ENCODE measurements at places on chromosomes 2 and 18. TPM values are rescaled to one million over a fixed set of nuclear protein-coding genes. Genes with fewer than 3 reads are reported as not detected.

The ERICH2 gene
- not detected for total RNA-seq

The CPO gene
- not detected for total RNA-seq

The EVX2 gene
- total RNA-seq = not detected

The OBSL1 gene
- total RNA-seq = 53.2 TPM

The HOXD10 gene
- total RNA-seq = 6.8 TPM

The RFX8 gene
- not detected for total RNA-seq

The CAPN13 gene
- not detected for total RNA-seq

The ALK gene
- total RNA-seq = not detected

The ADD2 gene
- 0.59 TPM for total RNA-seq

The SUPT7L gene
- total RNA-seq = 11.8 TPM

The TOGARAM2 gene
- total RNA-seq = not detected

The SERPINB7 gene
- not detected for total RNA-seq

The ACADL gene
- total RNA-seq = 0.26 TPM

The PRKAG3 gene
- not detected for total RNA-seq

The MC4R gene
- total RNA-seq = not detected

The RALB gene
- total RNA-seq = 96.7 TPM

The DSG1 gene
- not detected for total RNA-seq

The SLC39A10 gene
- 13.1 TPM for total RNA-seq

The GPN1 gene
- total RNA-seq = 21.8 TPM

The CD207 gene
- not detected for total RNA-seq

The KANSL3 gene
- 56.8 TPM for total RNA-seq

The KCNS3 gene
- 12.6 TPM for total RNA-seq

The SLC5A7 gene
- not detected for total RNA-seq

The PTPRM gene
- 78.2 TPM for total RNA-seq

The SLC16A14 gene
- 3.2 TPM for total RNA-seq

The ALPP gene
- not detected for total RNA-seq

The IRS1 gene
- 46.7 TPM for total RNA-seq
